ENCODE measurements at places on chromosomes 2 and 18.

DNA sequence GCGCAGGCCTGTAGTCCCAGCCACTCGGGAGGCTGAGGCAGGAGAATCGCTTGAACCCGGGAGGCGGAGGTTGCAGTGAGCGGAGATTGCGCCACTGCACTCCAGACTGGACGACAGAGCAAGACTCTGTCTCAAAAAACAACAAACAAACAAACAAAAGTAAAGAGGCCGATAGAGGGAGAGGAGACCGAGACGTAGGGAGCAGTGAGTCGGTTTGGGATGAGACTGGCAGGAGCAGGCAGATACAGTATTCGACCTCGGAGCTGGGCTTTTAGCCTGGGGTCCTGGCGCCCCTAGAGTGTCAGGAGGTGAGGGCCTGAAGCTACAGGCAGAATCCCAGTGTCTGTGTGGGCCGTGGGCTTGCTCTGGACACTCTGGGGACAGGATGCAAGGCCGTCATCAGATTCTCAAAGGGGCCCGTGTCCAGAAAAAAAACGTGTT, 51.2 kb downstream of the SLC4A1AP start:
- no peak for DNase-seq

- no peak for DNase-seq
Measured at GRCh38 chr2:46978723-46979122, 63.1 kb upstream of the MCFD2 start.

DNA sequence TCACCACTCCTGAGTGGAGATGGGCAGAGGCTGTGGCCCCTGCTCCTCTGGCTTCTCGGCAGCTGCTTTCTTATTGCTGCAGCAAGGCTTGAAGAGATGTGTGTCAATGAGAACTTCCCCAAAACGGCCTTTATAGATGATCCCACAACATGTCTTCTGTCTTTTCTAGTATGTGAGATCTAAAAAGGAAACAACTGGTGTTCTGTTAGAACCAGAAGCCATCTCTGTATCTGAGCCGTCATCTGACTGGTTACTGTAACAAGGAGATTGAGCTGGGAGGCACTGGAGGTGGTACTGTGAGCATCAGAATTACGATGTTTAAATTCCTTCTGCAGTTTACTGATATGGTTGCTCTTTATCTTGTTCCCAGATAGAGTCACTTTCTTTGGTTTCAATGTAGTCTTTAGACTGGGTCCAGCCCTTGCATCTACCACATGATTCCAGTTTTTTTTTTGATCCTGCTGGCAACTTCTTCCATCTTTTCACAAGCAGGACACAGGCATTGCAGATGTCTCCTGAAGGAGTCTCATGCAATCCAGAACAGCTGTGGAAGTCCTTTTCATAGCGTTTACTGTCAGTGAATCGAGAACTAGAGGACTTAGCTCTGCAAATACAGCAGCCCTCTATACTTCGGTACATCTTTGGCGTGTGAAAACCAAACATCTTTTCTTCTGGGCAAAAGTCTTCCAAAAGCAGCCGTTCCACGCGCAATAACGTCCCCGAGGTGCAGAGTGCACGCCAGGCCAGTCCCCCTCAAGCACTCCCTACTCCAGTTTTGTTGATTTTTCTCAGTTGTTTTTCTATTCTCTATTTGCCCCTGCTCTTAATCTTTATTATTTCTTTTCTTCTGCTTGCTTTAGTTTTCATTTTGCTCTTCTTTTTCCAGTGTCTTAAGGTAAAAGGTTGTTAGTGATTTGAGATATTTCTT, 29.7 kb downstream of the TAF4B start:
- DNase-seq, result no peak

- DNase-seq, result no peak
Measured at GRCh38 chr18:13611142-13611600, 115.2 kb downstream of the FAM210A start.

GRCh38 chr2:72235497-72236415, 88.1 kb upstream of the CYP26B1 start:
- DNase-seq, result no peak

DNA sequence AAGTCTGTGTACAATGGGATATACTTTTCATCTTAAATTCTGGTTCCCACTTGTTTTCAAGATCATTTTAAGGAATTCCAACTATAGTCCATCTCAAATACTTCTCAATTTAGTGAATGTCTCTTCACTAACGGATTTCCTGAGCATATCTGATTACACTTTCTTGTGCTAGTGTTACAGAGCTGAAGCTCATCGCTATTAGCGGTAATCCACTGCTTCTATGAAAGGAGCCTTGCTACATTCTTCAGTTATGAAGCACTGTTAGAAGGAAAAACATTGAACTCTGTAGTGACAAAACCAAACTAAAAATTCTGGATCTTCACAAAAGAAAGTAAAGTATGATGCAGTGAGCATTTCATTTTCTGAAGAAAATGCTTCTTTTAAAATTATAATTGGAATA, 72.0 kb downstream of the AGPS start:
- no peak for DNase-seq

DNA sequence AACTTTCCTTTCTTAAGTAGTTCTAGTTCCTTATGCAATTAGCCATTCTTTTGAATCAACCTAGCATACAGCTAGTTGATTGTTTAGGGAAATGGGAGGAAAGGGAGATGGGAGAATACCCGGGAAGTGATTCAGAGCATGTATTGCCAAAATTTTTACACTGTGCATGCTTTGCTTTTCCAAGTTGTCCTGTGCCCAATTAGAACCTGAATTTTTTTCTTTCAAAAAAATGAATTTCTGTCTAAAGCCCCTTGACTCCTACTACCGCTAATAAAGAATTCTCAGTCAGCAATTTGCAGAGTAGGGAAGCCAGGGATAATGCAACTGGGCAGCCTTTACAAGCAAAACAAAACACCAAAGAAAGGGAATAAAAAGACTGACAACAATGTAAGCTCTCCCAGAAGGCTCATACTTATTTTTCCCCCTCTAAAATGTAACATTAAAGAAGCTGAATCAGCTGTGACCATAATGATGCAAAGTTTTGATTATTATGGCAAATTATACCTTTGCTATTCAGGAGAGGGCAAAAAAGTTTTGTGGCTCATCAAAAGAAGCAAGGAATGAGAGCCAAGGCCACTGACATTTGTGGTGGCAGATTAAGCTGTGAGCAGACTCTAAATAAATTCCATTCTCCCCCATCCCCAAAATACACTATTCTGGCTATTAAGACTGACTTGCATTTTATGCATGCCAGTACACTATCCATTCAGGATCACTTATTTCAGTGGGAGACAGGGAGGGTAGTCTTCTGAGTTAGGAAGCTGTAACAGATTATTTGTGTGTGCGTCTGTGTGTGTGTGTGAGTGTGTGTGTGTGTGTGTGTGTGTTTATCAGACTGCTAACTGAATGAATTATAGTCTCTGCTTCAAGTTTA, 174.3 kb downstream of the ERBB4 start:
- DNase-seq, result no peak

GRCh38 chr18:50158866-50159653, 35.9 kb downstream of the MYO5B start:
- no peak for DNase-seq

- no peak for DNase-seq
Measured at GRCh38 chr2:236558993-236559978, 10.3 kb upstream of the ACKR3 start.

GRCh38 chr2:10501451-10501961, 53.4 kb upstream of the ODC1 start:
- DNase-seq, result no peak

GRCh38 chr2:43228756-43229659, 2.6 kb upstream of the ZFP36L2 start:
- DNase-seq, result no peak

DNA sequence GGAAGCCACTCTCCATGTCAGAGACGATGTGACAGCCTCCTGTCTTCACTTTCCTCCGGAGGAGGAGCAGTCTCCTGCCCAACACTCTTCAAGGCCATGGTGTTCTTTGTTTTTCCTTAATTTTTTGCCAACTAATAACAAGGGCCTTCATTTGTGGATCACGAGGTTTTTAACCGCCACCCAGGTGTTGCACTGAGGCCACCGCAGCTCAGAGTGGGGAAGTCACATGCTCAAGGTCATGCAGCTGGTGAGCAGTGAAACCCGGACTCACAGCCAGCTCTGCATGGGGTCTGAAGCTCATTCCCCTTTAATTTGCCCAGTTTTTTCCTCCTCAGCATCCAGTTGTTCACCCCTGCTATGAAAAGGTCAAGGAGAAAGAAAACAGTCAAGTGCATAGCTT, 19.6 kb downstream of the ENOSF1 start:
- DNase-seq, result no peak

- no peak for DNase-seq
Measured at GRCh38 chr18:78595453-78595852, 384.2 kb upstream of the SALL3 start.

DNA sequence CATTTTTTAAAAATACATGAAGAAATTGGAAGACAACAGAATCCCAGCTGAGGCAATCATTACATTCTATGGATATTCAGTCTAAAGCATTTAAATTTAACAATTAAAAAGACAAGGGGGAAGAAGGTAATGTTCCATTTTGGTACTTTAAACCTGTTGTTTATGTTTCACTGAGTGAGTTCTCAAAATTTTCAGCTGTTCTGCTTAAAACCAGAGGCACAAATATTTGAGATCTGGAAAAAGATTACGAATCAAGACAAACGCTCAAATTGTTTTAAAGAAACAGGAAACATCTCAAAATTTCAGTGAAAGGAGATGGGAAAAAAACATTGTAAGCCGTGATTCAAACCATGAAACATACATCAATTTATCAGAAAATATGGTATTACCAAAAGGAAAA, 656.2 kb upstream of the CHAC2 start:
- DNase-seq, result no peak

DNA sequence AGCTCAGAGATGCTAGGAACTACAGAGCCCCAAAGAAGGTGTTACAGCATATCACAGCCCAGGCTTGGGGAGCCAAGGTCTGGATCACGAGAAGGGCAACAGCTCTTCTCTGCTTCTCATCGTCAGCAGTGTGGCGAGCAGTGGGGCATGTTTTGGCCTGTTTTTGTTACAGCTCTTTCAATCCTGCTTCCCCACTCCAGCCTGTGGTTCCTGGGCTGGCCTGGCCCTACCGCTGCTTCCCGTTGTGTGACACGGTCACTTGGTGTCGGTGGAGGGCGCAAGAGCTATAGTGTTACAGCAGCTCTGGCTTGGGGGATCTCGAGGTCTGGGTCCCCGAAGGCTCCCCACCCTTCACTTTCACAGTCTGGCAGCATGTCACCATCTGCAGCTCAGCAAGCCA, 870.2 kb downstream of the CBLN2 start:
- DNase-seq, result no peak

- no peak for DNase-seq
Measured at GRCh38 chr2:179511105-179511789, 246.6 kb upstream of the SESTD1 start.

DNA sequence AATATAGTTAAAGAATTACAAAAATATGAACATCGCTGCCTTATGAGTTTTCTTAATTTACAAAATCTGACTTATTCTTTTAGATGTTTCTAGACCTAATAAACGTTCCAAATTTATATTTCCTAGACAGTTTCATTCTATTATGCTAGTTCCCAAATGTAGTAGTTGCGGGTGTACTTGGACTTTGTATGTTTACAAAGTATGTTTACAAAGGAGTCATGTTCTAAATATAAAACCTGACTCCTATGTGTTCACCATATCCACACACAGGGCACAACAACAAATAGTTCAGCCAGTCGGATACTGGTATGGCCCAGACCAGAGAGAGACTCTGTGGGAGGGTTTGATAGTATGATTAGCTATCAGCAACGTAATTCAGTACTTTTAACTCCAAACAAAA, 230.7 kb downstream of the KCNH7 start:
- no peak for DNase-seq

DNA sequence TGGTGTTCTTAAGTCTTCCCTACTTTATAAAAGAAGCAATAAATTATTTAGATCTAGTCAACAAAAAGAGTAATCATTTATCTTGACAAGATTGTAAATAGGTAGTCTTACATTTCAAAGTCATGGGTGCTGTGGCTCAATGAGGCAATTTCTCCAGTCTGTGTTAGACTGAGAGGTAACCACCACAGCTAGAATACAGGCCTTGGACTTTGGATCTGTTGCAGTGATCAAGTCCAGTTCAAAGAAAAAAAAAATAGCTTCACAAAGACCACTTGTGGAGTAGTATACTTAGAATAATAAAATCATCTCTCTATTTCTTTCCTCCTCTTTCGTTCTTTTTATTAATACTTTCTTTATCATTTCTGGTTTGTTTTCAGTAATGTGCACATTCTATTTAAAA, 93.1 kb upstream of the FSIP2 start:
- no peak for DNase-seq

DNA sequence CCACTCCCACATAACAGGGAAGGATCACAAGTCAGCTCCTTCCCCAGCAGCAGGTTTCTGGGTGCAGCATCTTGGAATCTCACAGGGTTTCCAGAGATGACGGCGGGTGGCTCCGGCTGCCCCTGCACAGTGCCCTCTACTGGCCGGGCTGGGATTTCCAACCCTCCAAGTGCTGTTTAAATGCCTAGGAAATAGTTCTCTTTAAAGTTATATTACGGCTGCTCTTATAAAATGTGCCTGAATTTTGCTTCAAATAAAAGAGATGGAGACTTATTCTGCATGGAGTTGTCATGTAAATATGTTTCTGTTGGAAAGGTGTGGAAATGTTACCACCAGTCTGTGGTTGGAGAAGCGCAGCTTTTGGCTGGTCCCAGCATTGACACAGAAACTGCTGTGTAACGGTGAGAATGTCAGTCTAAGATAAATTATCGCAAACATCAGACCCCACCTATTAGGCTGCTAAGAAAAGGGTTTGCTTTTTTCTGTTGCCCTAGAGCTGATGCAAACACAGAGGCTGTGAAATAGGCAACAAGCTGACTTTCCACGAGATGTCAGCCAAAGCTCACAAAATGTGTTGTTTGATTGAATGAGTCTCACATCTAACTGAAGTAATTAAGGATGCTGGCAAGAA, 3.3 kb upstream of the HJURP start:
- no peak for DNase-seq

- no peak for DNase-seq
Measured at GRCh38 chr2:159912580-159912979, 114.6 kb upstream of the CD302 start.

DNA sequence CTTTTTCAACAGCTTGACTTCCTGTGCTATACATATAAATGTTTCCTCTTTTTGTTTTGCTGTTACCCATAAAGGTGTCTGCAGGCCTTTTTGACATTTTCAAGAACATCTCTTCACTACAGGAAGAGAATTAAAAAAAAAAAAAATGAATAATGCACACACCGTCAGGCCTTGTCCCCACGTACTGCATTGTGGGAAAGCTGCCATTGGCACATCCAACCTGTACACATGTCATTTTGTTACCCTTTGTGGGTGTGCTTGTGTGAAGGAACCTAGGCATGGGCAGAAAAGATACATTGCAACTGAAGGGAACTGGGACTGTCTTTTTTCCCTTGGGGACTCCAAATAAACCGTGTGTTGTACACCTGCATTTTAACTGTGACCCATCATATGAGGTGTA, 16.8 kb upstream of the TMEM37 start:
- no peak for DNase-seq
